ENCODE measurements at places on chromosomes 12 and 14. TPM values are rescaled to one million over a fixed set of nuclear protein-coding genes. Genes with fewer than 3 reads are reported as not detected.

DNA sequence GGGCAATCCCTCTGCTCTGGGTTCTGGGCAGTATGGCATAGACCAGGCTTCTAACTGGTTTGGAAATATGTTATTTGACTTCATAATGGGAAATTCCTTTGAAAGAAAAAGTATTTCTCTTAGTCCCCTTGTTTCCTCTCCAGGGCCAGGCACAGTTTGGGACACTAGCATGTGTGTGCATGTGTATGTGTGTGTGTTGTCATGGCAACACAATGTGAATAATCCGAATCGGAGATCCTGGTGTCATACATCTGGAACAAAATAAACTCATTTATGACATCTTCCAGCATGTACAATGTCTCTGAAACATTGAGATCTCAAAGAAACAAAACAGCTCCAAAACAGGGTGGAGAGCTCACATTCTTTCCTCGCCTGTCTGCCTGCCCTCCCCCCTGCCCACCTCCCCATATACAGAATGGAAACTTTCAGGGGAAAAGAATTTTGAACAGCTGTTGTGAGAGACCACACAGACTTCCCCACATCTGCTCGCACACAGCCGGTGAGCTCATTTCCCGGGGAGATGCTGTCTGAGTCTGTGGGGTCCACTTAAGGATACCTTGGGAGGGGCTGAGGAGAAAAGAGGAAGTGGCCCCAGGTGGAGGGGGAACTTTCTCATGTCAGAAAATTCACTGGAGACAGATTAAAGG, 55.5 kb upstream of the PARP11 start:
- DNase-seq: no peak

GRCh38 chr12:20368651-20369304, 441 bp downstream of the PDE3A start:
- peak; percentile 57 for DNase-seq

GRCh38 chr12:122111089-122111641, 32.6 kb downstream of the MLXIP start:
- DNase-seq: no peak

DNA sequence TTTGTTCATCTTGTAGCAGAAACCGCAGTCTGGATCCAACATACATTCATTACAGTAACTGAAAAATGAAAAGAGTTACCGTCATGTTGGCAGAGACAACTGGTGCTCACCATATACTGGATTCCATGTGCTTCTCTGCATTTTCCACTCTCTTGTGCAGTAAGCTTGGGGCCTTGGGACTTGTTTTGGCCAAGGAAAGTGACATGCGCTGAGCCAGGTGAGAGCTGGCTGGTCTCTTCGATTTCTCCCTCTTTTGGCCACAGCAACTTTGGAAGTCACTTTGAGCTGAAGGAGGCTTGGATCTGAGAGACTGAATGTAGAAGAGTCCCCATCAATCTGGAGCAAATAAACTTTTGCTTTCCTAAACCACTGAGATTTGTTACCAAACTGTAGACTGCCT, 210.6 kb upstream of the ABCD2 start:
- DNase-seq: no peak

DNA sequence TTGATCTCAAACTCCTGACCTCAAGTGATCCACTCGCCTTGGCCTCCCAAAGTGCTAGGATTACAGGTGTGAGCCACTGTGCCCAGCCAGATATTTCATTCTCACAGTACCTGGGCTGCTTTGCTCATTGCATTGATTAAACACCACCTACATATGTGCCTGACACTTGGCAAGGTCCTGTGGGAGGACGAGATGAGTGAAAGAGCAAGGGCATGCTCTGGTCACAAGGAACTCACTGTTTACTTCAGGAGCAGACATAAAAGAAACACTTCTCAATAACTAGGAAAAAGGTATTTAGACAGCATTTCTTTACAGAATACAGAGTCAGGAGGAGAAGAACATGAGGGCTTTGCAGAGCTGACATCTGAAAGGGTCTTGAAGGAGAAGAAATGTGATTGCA, 91.7 kb downstream of the TMCC3 start:
- DNase-seq: no peak

GRCh38 chr12:81757731-81758365, 1.3 kb downstream of the PPFIA2 start:
- DNase-seq: peak; percentile 0

GRCh38 chr14:22255017-22255950, 333.7 kb downstream of the DAD1 start:
- DNase-seq: no peak

DNA sequence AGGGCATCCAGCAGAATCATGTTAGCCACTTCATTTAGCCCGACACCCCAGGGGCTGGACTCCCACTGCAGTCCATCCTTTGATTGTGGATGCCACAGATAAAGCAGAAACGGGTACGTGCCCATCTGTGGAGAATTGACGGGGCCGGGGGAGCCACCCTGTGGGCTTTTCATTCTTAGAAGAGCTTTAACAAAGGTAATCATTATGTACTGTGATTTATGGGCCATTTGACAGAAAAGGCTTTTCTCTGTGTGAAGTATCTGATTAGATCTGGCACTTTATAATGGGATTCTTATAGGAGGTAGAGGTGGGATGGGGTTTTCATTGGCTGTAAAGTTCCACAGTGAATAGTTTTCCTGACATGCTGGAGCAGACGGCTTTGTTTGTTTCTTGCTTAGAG, 40.4 kb downstream of the AACS start:
- DNase-seq: no peak

- DNase-seq: no peak
Observed at GRCh38 chr12:11767798-11768197, 118.3 kb downstream of the ETV6 start.

- peak; percentile 47 for DNase-seq
Observed at GRCh38 chr12:118404876-118405521, 28.6 kb downstream of the SUDS3 start.

GRCh38 chr12:49263400-49263763, 1.5 kb upstream of the TUBA1C start:
- no peak for DNase-seq

- DNase-seq: no peak
Observed at GRCh38 chr14:94644102-94644535, 31.9 kb downstream of the SERPINA3 start.

- DNase-seq: no peak
Observed at GRCh38 chr12:109595321-109595902, 21.8 kb downstream of the MVK start.

DNA sequence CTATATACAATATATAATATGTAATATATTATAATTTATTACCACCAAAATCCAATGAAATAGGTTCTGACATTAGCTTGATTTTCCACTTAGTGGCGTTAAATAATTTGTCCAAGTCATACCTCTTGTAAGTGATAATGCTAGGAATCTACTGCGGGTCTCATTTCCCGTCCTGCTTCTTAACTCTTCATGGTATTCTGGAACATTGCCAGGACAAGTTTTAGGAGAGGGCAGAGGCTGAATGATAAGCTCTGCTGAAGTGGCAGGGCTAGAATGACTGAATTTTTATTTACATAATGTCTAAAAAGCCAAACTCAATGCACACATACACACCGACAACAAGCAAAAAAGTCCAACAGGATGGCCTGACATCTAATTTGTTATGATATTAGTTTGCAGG, 70.4 kb upstream of the PTPRQ start:
- DNase-seq: no peak

DNA sequence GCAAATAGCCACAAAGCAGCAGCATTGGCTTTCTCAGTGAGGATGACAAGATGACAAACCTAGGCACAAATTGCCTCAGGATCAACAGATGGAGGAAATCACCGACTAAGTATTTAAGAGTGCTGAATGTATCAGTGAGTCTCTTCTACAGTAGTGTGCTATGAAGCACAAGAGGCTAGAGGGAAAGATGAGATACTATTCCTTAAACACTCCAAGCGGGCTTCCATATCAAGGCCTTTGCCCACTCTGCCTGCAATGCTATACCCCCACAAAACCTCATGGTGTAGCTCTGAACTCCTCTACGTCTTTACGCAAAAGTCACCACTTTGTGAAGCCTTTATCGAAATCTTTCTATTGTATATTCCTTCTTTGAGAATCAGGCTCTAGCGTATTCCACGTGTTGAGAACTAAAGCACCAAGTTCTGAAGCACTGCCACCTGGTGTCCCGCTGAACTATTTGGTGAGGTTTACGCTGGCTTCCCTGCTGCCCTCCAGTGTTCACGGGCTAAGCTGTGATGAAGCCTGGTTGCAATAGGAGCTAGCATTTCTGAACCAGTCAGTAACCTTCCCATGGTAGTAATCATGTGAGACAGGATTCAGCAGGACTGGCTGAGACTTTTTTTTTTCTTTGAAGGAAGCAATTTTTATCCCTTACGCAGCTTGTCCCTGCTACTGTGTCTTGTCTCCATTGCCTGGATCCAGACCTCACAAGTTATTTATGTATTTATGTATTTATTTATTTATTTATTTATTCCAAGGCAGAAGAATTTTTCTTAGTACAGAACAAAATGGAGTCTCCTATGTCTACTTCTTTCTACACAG, 426.5 kb upstream of the OR4E1 start:
- peak; percentile 11 for DNase-seq

DNA sequence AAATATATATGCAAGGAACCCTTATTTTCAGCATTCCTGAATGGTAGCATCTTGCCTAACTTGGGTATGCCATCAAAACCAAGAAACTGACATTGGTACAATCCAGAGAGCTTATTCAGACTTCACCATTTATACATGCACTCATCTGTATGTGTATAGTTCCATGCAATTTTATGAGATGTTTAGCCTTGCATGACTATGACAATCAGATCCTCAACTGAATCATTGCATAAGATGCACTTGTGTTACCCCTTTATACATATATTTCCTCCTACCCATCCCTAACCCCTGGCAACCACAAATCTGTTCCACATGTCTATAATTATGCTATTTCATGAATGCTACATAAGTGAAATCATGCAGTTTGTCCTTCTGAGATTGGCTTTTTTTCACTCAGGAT, 37.0 kb upstream of the PPFIBP1 start:
- no peak for DNase-seq

GRCh38 chr12:111361717-111362576, 6.9 kb downstream of the PHETA1 start:
- DNase-seq: no peak

DNA sequence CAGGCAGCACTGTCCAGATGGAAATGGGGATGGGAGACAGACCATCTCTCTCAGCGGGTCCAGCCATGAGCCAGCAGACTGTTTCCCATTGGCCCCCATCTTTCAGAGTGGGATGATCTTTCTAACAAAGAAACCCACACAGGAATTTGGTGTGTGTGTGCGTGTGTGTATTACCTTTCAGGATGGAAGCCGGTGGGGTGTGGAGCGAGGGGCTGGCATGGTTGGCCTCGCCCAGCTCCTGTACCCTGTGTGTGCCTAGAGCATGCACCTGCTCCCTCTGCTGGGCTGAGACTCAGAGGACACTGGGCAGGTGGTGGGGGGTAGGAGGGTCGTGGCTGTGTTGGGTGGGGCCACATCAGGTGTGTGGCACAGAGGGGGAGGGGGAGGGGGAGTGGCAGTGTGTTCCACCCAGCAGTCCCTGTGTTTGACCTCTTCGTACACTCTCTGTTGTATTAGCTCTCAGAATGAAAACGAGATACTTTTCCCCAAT, 33.0 kb upstream of the TSPAN9 start:
- DNase-seq: no peak

GRCh38 chr14:71238835-71239234, 331.6 kb downstream of the PCNX1 start:
- DNase-seq: no peak

KRT7 gene
- 3.1 TPM for polyA plus RNA-seq

ABCC9 gene
- polyA plus RNA-seq: 31.1 TPM

INHBC gene
- 0.05 TPM for polyA plus RNA-seq

B4GALNT1 gene
- polyA plus RNA-seq: 1.3 TPM

RHEBL1 gene
- polyA plus RNA-seq: 0.41 TPM

TSHR gene
- not detected for polyA plus RNA-seq

SLCO1C1 gene
- not detected for polyA plus RNA-seq

TEAD4 gene
- 14.3 TPM for polyA plus RNA-seq
